ENCODE measurements at places on chromosomes 12 and 14. TPM values are rescaled to one million over a fixed set of nuclear protein-coding genes. Genes with fewer than 3 reads are reported as not detected.
A peak's percentile ranks its signal among the peaks of the same experiment; 100 is the strongest.

- H3K4me1 ChIP-seq, result peaks cover 12% of the 10 kb centered on the region
- no peak overlapping the region for H3K4me3 ChIP-seq
- H3K27me3 ChIP-seq, result peaks cover 14% of the 10 kb centered on the region
- H3K36me3 ChIP-seq, result peaks cover 1% of the 10 kb centered on the region
Observed at GRCh38 chr12:71972441-71973074, 33.9 kb downstream of the TPH2 start.

GRCh38 chr14:92460916-92461579, 52.5 kb upstream of the RIN3 start:
- no peak overlapping the region for H3K27ac ChIP-seq
- no peaks in the 10 kb centered on the region for H3K4me1 ChIP-seq
- no peak for DNase-seq
- H3K36me3 ChIP-seq, result no peaks in the 10 kb centered on the region

The BCL11B gene
- 2.3 TPM for total RNA-seq

DNA sequence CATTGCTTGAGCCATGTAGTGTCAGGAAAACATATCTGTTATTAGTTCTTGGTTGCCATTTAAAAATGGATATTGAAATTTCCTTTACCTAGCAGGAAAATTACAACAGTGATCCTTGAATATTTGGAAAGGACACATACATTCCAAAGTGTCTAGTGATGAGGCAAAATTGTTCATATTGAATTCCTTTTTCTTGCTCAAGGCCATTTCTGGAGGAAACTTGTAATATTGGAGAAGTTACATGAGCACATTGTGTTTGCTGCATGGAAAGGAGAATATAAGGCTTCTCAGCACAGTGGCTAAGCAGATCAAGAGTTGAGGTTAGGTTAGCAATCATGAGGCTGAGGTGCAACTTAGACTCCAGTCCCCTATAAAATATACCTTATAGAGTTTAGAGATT, 121.9 kb downstream of the PDE3A start:
- H3K36me3 ChIP-seq, result peaks cover 24% of the 10 kb centered on the region
- peaks cover 25% of the 10 kb centered on the region for H3K4me1 ChIP-seq
- no peak for DNase-seq

DNA sequence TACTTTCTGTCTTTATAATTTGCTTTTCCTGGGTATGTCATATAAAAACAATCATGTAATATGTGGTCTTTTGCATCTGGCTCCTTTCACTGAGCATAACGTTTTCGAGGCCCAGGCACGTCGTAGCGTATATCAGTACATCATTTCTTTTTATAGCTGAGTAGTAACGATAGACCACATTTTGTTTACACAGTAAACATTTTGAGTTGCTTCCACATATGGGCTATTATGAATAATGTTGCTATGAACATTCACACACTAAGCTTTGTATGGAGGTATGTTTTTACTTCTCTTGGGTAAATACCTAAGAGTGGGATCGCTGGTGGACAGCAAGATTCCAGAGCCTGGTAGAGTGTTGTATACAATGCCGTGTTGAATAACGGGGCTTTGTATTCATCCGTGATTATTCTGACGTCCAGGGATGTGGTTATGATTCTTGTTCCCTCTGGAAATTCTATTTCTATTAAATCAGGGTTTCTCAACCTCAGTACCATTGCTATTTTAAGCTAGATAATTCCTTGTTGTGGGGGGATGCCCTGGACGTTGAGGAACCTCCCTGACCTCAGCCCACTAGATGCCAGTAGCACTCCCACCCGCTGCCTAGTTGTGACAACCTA, 38.9 kb upstream of the CIT start:
- H3K4me3 ChIP-seq, result no peak overlapping the region
- H3K27me3 ChIP-seq, result no peaks in the 10 kb centered on the region

GRCh38 chr14:29705801-29706200, 221.8 kb downstream of the PRKD1 start:
- H3K27ac ChIP-seq, result no peak overlapping the region
- no peaks in the 10 kb centered on the region for H3K4me1 ChIP-seq
- no peaks in the 10 kb centered on the region for H3K27me3 ChIP-seq
- H3K4me3 ChIP-seq, result no peak overlapping the region
- DNase-seq, result no peak

- no peak for DNase-seq
- H3K36me3 ChIP-seq, result no peaks in the 10 kb centered on the region
- H3K4me1 ChIP-seq, result no peaks in the 10 kb centered on the region
- no peak overlapping the region for H3K4me3 ChIP-seq
- H3K27ac ChIP-seq, result no peak overlapping the region
Observed at GRCh38 chr12:51601241-51601640, 10.2 kb downstream of the SCN8A start.

The LRRC10 gene
- not detected for total RNA-seq

DNA sequence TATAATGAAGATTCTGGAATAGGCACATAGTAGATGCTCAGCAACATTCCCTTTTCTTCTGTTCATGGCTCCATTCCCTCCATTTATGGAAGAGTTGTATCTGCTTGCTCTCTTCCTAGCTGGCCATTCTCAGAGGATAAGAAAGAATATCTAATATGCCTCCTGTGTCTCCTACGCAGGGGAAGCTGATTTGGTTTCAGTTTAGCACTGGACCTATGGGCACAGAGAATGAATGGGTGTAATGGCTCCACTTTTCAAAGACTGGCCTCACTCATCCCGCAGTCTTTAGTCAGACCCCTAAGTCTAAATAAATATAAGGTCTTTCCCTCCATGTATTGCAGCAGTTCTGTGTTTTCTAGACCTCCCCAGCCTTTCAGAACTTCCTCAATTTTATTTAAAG, 2.0 kb downstream of the PKP2 start:
- no peaks in the 10 kb centered on the region for H3K27me3 ChIP-seq
- H3K27ac ChIP-seq, result peak overlapping the region; percentile 97
- H3K36me3 ChIP-seq, result no peaks in the 10 kb centered on the region
- DNase-seq, result no peak

The VRTN gene
- total RNA-seq, result 1.5 TPM

The SIX4 gene
- 21.7 TPM for total RNA-seq

GRCh38 chr12:26810330-26810729, 22.7 kb downstream of the ITPR2 start:
- no peak for DNase-seq
- H3K4me1 ChIP-seq, result peaks cover 3% of the 10 kb centered on the region
- H3K4me3 ChIP-seq, result no peak overlapping the region
- no peaks in the 10 kb centered on the region for H3K27me3 ChIP-seq
- peaks cover 2% of the 10 kb centered on the region for H3K36me3 ChIP-seq

DNA sequence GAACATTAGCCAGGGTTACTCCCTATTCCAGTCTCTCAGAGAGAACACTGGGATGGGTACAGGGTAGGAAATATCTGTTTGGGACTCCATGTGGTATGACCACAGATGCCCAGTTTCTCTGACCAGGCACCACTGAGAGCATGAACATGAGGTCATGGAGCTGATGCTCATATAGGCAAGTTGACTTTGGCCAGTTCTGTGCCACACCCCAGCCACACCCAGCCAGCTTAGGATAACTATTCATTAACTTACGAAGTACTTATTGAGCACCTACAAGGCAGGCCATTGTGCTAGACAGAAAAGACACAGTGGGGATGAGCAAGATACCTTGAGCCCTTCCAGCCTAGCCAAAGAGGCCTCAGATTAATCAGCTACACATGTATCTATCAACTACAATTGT, 262.5 kb downstream of the DPF3 start:
- no peak for DNase-seq
- no peak overlapping the region for H3K4me3 ChIP-seq
- no peaks in the 10 kb centered on the region for H3K36me3 ChIP-seq
- no peaks in the 10 kb centered on the region for H3K4me1 ChIP-seq

GRCh38 chr14:48723841-48724495, 862.2 kb downstream of the RPS29 start:
- DNase-seq, result no peak
- H3K4me1 ChIP-seq, result peaks cover 5% of the 10 kb centered on the region
- no peaks in the 10 kb centered on the region for H3K27me3 ChIP-seq
- no peaks in the 10 kb centered on the region for H3K36me3 ChIP-seq
- H3K4me3 ChIP-seq, result no peak overlapping the region

GRCh38 chr14:21791749-21792148, 118.1 kb upstream of the OR4E1 start:
- H3K36me3 ChIP-seq, result no peaks in the 10 kb centered on the region
- DNase-seq, result no peak
- no peaks in the 10 kb centered on the region for H3K4me1 ChIP-seq
- H3K4me3 ChIP-seq, result no peak overlapping the region

GRCh38 chr12:107451246-107451645, 234.4 kb upstream of the PWP1 start:
- H3K27ac ChIP-seq, result no peak overlapping the region
- no peak for DNase-seq
- H3K27me3 ChIP-seq, result no peaks in the 10 kb centered on the region
- H3K36me3 ChIP-seq, result no peaks in the 10 kb centered on the region
- peaks cover 32% of the 10 kb centered on the region for H3K4me1 ChIP-seq
- peak overlapping the region; percentile 27 for H3K4me3 ChIP-seq

GRCh38 chr12:54641554-54641953, 6.6 kb downstream of the DCD start:
- H3K4me1 ChIP-seq, result no peaks in the 10 kb centered on the region
- no peaks in the 10 kb centered on the region for H3K36me3 ChIP-seq
- DNase-seq, result no peak
- H3K27ac ChIP-seq, result no peak overlapping the region
- H3K4me3 ChIP-seq, result no peak overlapping the region
- peaks cover 54% of the 10 kb centered on the region for H3K27me3 ChIP-seq

The MUCL1 gene
- not detected for total RNA-seq

All from progenitor cell of endocrine pancreas (in vitro differentiated cells).